ENCODE measurements at places on chromosomes 4 and X.
A peak's percentile ranks its signal among the peaks of the same experiment; 100 is the strongest.

DNA sequence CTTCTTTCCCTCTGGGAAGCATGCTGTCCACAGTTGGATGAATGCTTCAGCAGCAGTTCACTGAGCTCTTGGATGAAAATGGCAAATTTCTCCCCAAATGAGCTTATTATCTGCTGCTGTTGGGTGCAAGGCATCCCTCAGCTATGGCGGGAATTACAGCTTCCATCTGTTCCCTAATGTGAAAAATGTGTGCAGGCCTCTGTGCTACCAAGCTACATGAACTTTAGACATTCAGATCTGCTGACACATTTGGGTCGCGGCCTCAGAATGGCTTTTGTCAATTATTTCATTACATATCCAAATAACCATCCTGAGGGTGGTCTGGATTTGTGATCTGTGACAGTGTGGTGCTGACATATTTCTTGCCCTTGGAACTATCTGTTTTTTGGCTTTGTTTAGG is 119.5 kb upstream of the SCML1 start:
- DNase-seq, result no peak

DNA sequence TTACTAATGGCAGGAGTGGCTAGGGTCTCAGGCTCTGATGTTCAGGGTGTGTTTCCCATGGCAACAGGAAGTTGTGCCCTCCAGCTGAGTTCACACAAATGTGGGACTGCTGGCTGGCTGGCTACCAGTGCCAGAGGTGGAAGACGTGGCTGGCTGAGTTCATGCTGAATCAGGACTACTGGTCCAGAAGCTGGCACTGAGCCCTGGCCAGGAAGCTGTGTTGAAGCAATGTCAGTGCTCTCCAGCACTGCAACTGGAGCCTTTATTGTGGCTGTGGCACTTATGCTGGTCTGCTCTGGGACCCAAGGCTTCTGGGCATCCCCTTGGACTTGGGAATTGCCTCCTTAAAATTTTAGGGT is 42.0 kb upstream of the ZXDA start:
- no peak for DNase-seq

DNA sequence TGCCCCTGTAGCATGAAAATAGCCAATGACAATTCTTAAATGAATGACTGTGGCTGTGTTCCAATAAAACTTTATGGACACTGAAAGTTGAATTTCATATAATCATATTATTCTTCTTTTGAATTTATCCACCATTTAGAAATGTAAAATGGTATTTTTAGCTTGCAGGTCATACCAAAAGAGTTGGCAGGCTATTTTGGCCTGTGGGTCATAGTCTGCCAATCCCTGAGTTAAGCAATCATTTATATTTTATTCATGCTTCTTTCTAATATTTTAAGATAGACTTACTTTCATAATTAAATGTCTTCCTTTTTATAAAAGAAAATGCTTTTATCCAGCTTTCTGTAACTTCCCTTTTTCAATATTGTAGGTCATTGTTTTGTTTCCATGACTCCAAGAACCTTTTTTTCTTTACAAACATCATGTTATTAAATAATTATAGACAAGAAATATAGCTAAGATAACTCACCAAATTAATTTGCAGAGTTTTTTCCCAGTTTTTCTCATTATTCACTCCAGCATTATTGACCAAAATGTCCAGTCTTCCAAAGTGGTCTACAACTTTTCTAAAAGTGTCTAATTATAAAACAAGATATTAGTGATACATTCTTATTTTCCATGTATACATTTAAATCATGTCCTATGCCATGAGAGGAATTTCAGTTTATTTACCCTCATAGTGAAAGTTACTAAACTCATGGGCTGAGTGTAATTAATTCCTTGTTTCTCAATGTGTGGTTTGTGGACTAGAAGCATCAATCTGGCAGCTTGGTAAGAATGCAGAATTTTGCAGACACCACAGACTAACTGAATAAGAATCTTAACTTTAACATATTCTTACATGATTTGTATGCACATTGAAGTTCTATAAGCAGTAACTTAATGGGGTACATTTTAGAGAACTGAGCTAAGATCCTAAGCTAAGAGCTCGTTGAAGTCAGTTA is 4.5 kb downstream of the HPGD start:
- no peak for DNase-seq

DNA sequence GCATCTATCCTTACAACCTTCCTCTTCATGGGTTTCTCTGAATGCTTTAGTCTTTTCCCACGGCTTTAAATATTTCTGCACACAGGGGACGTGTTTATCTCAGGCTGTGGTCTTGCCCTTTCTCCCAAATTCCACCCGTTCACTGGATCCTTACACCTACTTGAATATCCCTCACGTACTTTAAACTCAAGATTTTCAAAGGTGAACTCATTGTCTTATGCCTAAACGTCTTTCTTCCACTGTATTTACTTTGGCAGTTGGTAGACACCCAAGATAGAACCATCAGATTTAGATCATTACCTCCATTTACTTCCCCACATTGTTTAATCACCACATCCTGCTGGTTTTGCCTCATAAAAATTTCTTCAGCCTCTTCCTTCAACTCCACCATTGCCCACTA is 269.2 kb downstream of the CBLL2 start:
- no peak for DNase-seq

GRCh38 chrX:100911731-100912130 is 17.0 kb downstream of the XKRX start:
- DNase-seq, result no peak

- peak; percentile 69 for DNase-seq
Observed at GRCh38 chrX:141176586-141177451, at the start of gene LDOC1. LDOC1 (minus strand) TSS chrX:141177129; CDS start chrX:141177021, 108 bp downstream.
